CD4-positive, alpha-beta T cell treated with Interleukin-4 for 4 hours (primary cell): ENCODE measurements at places on chromosomes 12 and 14.

- no peak for DNase-seq
These were observed 36.2 kb upstream of the ETNK1 start for GRCh38 chr12:22588817-22589216.

GRCh38 chr12:113002155-113002554, 23.8 kb downstream of the OAS2 start:
- no peak for DNase-seq

GRCh38 chr14:47857646-47858045, 182.2 kb upstream of the MDGA2 start:
- DNase-seq = no peak

DNA sequence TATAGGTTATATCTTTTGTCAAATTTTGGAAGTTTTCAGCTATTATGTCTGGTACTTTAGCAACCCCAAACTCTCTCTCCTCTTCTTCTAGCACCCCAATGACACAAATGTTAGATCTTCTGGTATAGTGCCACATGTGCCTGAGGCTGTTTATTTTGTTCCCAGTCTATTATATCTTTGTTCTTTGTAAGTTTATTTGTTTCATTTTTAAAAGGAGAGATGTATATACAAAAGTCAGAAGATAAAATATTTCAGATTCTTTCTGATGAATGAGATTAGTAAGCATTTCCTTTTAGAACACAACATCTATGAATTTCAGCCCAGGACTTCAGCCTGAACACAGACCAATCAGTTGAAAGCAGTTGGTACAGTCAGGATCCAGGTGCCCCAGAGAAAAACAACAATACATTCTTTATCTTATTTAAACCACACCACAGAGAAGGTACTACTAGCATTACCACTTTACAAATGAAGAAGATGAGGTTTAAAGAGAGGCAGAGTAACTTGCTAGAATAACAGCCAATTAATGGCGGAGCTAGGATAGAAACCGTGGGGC, 114.1 kb upstream of the BTG1 start:
- DNase-seq = no peak

GRCh38 chr12:32332446-32332845, 66.9 kb upstream of the FGD4 start:
- no peak for DNase-seq

GRCh38 chr14:65150898-65151608, 48.7 kb upstream of the MAX start:
- no peak for DNase-seq

- no peak for DNase-seq
These were observed 94.0 kb downstream of the NUAK1 start for GRCh38 chr12:106044773-106045172.

DNA sequence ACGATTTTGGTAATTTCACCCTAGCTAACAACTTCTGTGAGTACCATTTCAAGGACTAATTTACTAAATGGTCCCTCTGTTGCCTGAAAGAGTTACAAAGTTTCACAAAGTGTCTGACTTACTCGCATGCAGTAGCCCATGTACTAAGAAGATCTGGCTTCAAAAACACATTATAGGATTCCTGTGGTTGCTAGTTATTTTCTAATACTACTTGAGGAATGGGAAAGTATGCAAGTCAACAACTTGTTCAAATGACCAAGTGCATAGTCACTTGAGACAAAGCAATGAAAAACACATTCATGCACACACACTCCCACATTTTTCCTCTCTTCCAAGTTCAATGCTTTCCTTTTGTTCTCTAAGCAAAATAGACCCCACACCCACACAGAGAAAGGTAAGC, 219.7 kb upstream of the TMPO start:
- no peak for DNase-seq

- DNase-seq = no peak
These were observed 65.6 kb downstream of the PPP2R5E start for GRCh38 chr14:63477556-63477955.

DNA sequence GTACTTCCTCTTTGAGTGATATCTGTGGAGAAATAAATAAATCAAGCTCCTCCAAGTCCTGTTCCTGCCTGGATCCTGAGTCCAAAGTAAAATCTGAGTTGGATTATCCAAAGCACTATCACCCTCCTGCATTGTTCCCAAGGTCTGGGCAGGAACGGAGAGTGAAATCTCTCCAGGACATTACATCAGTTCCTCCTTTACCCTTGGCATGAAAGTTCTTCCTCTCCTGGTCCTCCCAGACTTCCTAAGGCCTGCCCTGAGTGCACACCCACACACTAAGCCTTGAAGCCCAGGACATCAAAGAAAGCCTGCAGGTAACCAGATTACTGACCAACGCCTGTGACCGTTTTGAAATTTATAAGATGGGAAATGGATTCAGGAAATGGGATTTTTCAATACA, 206.8 kb upstream of the BCL2L14 start:
- no peak for DNase-seq

DNA sequence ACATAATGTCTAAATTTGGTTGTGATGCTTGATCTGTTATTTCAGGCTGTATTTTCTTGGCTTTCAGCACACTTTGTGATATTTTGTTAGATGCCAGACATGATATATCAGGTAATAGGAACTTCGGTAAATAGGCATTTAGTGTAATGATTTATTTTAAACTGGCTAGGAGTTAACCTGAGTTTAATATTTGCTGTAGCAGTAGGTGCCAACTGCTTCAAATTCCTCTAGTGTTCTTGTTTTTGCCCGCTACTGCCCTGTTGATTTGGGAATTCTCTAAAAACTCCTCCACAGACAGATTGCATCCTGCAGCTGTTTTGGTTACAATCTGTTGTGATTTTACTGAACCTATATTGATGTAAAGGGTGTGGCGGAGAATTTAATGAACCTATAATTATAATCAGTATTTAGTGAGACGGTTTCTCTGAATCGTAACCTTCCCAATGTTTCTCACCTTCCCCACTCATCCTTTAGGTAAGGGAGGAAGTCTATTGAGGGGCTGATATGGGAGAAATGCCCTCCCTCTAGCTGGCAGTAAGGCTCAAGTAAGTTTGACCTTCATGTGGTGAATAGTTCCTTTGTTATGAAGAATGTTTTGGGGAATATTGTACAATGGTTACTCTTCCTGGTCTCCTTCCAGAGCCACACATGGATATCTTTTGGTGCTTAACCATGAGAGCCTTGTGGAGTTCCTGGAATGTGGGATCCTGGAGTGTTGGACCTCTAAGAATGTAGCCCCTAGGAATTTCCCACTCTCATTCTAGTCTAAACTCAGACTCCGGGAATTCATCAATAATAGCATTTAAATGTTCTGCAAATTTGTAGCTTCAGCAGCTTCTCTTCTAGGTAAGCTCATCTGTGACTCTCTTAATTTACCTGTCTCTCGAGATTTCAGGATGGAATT, 634.1 kb downstream of the FSCB start:
- no peak for DNase-seq

DNA sequence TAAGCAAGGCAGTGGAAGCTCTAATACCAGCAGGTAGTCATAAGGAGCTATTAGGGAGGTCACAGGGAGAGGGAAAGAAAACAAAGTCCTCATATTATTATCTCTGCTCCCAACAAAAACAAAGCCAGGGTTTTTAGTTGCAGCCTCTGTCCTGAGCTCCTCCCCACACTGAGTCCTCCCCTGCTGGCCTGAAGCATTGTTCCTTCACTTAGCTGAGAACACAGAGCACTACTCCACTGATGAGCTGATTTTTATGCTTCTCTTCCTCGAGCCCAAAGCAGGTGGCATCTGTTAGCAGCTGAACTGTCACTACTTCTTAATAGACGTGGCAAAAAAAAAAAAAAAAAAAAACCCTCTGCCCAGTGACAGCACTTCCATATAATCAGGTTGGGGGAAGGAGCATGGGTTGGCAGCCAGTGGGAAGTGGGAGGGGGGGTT, 10.5 kb upstream of the STAC3 start:
- DNase-seq = no peak

DNA sequence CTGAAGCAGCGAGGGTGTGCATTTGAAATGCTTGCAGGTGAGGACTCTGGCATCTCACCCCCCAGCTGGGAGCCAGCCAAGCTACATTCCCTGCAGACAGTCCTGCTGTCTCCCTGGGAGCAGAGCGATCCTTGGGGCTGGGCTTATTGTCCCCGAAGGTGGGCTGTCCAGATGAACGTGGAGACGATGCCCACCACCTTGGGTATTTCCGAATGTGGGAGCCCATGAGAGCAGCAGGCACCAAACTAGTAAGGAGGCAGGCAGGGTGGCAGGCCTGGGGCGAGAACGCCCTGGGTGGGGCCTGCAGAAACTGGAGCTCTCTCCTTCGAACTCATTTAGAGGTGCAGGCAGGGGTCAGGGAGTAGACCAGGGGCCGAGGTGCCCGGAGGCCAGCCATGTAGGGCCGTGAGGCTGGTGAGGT, 18.5 kb downstream of the ZBTB42 start:
- no peak for DNase-seq

DNA sequence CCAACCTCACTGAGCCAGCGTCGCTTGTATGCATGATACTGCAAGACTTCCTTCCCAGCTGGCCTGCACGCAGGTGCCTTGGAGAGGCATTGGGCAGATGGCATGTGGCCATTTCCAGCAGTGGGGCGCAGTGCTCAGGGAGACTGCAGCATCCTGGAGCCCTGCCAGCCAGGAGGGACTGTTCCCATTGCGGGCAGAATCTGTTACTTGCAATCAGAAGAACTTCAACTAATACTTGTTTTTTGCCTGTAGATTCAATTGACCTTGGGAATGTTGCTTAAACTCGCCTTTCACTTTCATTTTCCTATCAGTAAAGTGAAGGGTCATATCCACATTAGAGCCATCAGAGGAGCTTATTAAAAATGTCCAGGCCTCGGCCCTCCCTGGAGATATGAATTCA, 29.8 kb downstream of the ANKRD9 start:
- DNase-seq = no peak

GRCh38 chr14:91238661-91239060, 5.8 kb downstream of the GPR68 start:
- DNase-seq = no peak

DNA sequence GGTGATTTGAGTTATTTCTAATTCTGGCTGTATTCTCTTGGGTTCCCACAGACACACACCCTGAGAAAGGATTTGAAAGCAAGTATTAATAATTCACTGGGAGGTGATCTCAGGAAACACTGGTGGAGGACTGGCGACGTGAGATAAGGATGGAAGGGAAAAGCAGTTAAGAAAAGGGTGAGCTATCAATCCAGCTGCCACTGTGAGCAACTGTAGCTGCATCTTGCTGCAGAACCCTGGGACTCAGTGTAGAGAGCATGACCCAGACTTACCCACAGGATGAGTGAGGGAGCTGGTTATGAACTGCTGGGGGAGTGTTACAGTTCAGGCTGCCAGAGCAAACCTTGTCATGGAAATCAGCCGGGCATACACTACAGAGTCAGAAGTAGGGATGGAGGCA, 71.9 kb downstream of the RESF1 start:
- DNase-seq = no peak

GRCh38 chr12:54419088-54419887, at the start of gene ITGA5:
ITGA5 (minus strand) TSS chr12:54419266; CDS start chr12:54419198, 68 bp downstream.
- DNase-seq = no peak
